ENCODE measurements at places on chromosomes 4 and X.

DNA sequence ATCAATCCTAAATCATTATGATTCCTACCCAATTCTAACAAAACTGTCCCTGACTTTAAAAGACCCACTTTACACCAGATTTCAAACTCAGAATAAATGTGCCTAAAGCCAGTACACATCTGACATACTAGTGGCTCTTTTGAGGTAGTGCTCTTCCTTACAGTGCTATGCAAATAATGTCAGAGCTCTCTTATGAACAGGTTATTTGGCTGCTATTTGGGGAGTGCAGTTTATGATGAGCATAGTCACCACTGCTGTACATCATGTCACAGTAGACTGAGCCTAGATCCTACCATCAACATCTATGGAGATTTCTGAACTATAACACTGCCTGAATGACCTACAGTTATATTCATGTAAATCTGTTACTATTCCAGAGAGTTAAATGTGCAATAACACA, 50.4 kb upstream of the PAGE5 start:
- DNase-seq = no peak

DNA sequence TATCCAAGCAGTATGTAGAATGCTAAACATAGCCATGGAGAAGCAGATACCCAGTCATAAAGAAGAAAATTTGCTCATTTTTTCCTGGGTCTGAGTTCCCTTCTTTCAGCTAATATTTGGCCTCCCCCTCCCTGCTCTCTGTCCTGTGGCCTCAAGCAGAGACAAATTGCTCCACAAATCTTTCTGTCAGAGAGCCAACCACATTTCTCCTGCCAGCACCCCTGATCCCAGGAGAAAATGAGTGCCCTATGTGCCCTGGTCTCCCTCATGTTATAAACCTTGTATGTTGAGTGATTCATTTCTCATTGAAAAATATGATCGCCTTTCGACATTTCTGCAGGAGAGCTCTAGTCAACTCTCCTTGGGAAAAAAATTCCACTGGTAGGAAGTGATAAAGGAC, 82.0 kb downstream of the TMEM156 start:
- DNase-seq = no peak

- DNase-seq = no peak
These were observed 205.4 kb downstream of the SHROOM3 start for GRCh38 chr4:76640353-76640910.

DNA sequence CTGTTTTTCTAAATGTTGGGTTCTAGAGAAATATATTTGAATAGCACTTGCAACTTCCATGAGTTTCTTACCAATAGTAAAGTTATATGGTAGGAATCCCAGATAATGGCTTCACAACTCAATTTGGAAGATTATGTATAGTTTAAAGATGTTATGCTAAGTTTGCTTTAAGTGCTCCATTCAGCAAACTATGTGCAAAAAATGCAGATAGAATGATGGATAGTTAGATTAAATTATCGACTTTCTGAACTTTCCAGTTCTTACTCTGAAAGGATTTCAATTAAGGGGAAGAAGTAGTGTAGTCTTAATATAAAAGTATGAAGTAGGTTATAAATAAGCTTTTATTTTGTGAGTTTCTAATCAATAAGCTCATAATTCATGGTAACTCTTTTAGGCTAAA, 60.7 kb upstream of the NFKB1 start:
- no peak for DNase-seq

DNA sequence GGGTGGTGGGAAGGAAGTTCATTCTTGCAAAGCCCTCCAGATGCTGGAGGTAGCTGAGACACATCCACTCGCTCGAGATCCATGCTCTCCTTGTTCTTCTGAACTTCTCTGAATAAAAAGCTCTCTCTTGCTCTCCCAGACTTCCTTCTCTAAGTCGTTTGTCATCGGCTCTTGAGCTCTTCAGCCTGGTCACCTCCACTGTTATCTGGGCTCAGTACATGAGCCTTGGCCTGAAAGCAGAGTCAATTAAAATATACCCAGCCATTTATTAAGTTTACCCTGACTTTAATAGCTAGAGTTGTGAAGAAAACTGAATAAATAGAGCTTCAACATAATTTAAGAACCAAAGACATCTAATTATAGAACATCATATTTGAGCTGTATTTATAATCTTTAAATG, 99.0 kb downstream of the CPE start:
- DNase-seq = no peak

All from amniotic stem cell (primary cell).